ENCODE measurements at places on chromosomes 11 and 22.

GRCh38 chr11:31303644-31304180 lies 65.8 kb downstream of the DCDC1 start:
- DNase-seq, result no peak

GRCh38 chr22:45602824-45603595 lies 68.6 kb upstream of the ATXN10 start:
- no peak for DNase-seq

GRCh38 chr22:50710221-50710620 lies 27.8 kb upstream of the ACR start:
- no peak for DNase-seq

DNA sequence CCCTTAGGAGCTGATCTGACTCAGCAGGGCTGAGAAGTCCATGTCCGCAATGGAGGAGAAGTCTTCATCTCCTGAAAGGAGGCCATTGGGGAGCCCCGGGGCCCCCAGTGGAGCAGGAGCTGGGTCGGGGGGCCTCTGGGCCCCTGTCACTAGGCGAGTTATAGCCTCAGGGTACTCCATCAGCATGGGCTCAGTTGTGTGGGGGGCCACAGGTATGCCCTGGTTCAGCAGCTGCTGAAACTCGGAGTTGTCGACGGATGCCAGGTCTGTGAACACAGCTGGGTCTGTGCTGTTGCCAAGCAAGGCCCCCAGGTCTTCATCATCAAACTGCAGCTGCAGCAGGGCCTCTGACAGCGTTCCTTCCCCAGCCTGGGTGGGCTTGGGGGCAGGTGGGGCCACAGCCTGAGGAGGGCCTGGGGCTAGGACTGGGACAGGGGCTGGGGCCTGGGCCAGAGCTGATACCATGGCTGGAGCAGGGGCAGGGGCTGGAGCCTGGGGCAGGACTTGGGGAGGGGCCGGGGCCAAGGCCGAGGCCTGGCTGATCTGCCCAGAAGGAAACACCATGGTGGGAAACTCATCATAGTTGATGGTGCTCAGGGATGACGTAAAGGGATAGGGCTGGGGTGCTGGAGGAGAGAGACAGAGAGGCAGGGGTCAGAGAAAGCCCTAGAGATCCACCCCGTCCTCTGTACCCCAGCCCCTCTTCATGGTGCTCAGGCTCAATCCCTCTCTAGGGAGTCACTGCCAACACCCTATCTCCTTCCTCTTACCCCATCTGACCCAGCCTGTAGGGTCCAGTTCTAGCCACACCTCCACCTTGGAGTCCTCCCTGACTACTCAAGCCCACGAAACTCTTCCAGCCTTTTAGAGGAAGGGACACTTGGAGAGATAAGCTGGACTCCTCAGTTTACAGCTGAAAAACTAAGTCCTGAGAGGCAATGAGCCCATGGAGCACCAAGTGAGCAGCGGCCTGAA lies 8.1 kb downstream of the RELA start:
- DNase-seq, result no peak

DNA sequence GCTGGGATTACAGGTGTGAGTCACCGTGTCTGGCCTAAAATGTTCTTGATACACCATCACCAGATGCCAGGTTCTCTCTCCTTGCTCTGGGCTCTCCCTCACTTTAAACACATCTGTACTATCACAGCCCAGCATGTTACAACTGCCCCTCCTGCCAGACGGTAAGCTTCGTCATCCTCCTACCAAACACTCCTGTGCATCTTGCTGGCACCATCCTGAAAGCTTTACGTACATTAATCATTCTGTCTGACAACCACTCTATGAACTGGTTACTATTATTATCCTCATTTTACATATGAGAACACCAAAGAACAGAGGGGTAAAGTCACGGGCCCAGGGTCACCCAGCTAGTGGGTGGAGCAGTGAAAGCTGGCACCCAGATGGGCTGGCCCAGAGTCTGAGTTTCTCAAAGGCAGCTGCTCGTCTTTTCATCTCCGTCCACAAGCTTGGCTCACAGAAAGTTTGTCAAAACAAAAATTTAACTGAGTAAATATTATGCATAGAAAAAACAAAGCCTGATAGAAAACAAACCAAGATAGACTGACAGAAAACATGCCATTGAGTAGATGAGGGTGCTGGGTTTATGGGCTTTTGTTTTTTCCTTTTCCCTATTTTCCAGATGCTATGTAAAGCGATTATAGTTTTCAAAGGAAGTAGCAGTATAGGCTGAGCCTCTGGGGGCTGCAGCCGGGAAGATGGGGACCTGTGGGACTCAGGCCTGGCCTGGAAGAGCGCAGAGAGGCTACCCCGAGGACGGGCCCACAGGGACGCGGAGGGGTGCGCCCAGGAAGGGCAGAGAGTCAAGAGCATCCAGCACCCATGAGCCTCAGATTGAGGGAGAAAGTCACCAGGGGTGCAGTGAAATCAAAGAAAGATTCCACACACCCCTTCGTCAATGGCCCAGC lies 9.5 kb downstream of the PLA2G6 start:
- no peak for DNase-seq

DNA sequence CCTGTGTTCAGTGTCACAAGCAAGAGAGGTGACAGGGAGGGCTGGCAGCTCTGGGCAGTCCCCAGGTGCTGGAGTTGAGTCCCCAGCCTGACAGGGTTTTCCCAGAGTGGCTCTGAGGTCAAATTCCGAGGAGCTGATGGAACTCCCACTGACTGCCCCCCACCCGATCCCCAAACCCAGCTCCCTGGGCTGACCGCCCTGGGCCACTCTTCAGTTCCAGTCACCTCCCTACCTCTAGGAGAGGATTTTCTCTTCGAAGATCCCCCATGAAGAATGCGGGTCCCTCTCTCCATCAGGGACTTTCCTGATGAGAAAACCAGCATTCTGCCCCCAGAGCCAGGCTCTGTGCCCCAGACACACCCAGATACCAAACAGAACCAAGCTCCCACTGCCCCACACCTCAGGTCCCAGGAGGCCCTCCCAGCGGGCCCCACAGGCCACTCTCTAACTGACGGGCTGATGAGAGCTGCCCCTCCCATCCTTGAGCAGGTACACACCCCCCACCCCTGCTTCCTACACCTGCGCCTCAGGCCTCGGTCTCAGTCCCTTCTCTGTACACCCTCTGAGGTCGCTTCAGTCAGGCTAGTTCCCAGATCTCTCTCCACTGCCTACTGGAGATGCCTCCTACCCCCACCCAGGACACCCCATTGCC lies 12.1 kb upstream of the RAC2 start:
- no peak for DNase-seq

DNA sequence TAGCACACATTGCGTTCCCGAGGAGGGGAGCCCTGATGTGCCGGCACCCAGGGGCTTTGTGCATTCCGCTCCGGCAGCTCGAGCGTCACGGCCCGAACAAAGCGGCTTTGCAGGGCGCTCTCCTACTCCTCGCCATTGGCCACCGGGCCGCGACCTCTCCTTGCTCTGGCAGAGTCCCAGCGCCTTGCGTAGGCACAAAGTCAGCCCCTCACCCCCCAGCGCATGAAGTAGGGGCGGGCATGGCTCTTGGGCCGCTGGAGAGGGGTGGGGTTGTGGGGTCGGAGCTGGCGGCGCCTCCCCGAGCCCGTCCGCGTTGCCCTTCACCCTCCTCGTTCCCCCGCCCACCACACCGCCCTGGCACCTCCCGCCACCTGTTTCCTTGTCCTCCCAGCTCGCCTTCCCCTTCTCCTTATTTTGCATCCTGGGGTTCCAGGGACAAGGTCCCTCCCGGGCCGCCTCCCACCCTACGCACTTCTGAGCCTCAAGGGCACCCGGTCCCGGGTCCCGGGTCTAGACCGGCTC lies 753 bp upstream of the PPARA start:
- DNase-seq, result no peak

GRCh38 chr11:1942558-1943260 lies 4.4 kb upstream of the MRPL23 start:
- DNase-seq, result no peak

DNA sequence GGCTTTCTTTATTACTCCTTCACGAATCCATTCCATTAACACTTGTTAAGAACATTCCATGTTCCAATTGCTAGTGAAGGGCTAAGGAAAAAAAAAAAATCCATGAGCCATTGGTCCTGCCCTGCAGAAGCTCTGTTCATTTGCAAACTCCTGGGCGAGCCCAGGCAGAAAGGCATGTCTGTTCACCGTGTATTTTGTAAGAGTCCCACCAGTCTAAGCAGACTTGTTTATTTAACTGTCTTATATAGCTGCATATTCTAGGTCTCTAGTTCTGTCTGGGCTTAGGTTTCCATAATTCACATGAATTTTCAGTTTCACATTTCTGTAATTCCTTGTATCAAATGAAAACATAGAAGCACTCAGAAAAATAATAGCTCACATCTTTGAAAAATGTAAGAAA lies 97.4 kb upstream of the POU2AF2 start:
- no peak for DNase-seq

DNA sequence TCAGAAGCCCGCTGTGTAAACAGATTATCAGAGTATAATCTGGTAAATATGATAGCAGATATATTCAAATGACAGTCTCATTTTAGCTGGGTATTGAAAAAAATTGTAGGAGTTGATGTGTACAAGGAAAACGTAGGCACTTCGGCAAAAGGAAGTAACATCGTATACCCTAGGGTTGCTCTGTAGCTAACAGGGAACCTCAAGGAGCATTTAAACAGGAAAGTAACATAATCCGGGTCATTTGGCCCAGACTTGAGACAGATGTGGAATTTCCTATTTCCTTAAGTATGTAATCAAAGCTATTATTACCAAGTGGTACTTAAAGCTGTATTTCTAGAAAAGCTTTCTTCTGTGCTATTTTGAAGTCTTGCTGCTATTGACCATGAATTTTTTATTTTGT lies 215.6 kb downstream of the DDX10 start:
- DNase-seq, result no peak

GRCh38 chr11:45023065-45023365 lies 72.3 kb upstream of the TP53I11 start:
- no peak for DNase-seq

DNA sequence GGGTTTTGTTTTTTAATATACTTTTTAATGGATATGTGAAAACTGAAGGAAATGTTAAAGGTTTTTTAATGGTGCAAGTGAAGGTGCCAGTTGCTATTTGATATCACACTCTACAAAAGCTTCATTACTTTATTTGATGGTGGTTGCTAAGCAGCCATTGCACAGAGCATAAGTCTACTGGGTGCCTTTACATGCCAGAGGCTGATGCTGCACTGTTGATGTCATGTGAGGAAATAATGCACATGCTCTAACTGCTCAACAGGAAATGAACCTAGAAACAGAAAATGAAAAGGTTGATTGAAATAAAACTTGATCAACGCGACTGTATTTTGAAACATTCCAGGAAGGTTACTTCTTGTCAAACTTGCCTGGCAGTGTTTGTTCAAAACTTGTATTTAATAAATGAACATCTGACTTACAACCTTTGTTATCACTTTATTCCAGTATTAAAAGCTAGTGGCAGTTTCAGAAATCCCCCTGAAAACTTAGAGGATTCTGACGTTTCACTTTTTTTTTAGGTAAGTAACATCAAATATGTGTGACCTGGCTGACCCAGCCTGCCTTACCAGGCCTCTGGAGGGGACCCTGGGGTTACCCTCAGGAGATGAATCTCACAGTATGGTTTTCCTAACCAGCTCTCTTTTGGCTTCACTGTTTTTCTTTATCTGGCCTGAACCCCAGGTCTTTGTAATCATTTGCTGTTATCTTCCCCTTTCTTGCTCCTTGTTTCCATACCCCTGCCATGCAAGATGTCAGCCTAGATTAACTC lies 2.4 kb upstream of the ATP5MG start:
- no peak for DNase-seq

- no peak for DNase-seq
These were observed 16.8 kb downstream of the ALG12 start for GRCh38 chr22:49901457-49901856.

DNA sequence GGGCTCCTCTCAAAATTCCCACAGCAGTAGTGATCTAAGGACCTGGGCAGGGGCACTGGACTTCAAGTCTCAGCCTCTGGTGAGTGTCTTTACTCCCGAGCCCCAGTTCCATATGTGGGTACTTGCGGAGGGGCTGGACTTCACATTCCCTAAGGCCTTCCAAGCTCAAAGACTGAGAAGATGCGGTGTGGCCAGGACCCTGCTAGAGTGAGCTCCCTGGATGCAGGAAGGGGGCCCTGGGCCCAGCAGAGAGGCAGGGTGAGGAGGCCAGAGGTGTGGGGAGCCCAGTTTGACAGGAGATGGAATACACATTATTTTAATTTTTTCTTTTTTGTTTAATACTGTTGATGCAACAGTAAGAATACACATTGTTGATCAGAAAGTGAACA lies 83.7 kb downstream of the IGLL1 start:
- no peak for DNase-seq

- DNase-seq, result peak; percentile 39
These were observed 10.0 kb upstream of the MFRP start for GRCh38 chr11:119356349-119357031.

GRCh38 chr22:27638329-27639233 lies 163.0 kb downstream of the MN1 start:
- no peak for DNase-seq

- DNase-seq, result no peak
These were observed 93.1 kb upstream of the ZC3H12C start for GRCh38 chr11:110000031-110000502.

DNA sequence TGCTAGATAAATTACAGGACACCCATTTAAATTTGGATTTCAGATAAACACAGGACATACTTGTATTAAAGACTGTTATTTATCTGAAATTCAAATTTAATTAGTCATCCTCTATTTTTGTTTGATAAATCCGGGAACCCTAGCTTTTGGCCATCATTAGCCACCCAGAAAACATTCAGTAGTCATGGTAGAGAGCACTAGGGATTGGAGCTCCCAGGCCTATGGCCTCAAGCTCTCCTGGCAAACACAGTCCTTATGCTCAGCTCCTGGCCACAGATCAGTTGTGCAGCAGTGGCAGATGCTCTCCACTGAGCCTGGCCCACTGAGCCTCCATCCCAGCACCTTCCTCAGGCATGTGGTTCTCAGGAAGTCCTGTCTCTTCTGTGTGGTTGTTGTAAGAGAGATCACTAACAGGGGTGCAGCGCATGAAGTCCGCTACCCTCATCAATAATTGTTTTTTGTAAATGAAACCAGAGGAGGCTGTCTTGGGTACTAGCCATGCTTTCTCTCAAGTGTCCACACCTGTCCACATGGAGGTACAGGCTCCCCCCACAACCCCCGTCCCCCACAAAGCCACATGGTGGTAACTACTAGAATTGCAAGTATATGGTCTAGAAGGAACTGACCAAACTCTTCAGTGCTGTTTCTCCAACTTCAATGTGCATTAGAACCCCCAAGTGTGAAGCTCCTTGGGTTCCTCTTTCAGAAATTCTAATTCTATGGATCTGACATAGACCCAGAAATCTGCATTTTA lies 1.1 kb upstream of the IRAG1 start:
- no peak for DNase-seq

- no peak for DNase-seq
These were observed 60.1 kb downstream of the TRPC6 start for GRCh38 chr11:101523634-101524260.

DNA sequence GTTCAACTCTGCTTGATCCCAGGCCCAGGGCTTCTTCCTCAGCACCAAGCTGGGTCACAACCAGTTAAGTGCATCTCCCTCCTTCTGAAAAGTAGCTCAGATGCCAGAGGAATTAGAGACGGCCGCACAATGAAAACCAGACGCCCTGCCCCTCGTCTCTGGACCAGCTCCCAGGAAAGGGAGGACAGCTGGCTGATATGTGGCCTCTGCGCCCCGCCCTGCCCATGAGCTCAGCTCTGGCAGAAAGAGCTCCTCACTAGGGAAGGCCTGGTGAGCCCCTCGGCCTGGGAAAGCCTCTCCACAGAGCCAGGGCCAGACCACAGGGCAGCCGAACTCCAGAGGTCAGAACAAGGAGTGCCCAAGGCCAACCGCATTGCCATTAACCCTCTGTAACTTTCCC lies 18.1 kb upstream of the SCGB1A1 start:
- DNase-seq, result no peak
